ENCODE measurements at places on chromosomes 16 and 17. TPM values are rescaled to one million over a fixed set of nuclear protein-coding genes. Genes with fewer than 3 reads are reported as not detected.

DNA sequence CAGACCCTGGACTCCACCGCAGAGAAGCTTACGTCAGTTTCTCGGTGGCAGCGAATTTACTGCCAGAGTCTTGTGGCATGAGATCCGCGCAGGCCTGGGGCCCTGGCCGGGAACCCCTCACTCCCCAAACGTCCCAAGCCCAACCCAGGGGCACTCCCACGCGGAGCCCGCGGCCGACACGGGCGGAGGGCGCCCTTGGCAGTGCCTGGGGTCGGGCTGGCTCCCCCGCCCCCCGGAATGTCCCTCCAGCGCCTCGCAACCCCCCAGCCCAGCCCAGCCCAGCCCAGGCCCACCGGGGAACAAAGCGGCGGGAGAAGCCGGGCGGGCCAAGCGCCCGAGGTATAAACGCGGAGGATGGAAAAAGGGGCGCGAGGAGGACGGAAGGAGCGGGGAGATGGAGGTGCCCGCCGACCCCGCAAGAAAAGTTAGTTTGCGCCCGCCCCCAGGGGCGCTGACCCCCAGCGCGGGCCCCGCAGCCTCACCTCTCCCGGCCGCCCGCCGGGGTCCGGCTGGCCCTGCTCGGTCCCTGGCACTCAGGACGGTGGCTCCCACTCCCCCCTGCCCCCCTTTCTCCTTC, 330 bp downstream of the CASKIN2 start:
- peak; percentile 75 for DNase-seq

DNA sequence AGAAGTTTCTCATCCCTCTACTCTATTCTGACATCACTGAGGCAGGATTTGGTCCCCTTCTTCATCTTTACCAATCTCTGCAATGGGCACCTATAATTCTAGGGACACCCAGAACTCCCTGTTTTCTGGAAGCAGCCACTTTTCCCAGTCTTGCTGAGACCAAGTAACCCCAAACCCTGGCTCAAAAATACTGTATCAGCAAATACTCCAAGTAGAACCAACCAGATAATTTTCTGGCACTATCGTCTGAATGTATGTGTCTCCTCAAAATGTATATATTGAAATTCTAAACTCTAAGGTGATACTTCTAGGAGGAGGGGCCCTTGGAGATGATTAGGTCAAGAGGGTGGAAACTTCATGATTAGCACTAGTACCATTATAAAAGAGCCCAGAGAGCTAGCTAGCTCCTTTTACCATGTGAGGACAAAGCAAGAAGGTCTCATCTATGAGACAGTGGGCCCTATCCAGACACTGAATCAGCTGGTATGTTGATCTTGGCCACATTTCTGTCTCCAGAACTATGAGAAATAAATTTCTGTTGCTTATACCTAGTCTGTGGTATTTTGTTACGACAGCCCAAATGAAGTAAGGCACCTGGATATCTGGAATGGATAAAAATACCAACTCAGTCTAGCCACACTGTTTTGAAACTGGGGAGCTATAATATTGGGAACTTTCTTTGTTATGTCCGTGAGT, 464.4 kb downstream of the CDH11 start:
- no peak for DNase-seq

DNA sequence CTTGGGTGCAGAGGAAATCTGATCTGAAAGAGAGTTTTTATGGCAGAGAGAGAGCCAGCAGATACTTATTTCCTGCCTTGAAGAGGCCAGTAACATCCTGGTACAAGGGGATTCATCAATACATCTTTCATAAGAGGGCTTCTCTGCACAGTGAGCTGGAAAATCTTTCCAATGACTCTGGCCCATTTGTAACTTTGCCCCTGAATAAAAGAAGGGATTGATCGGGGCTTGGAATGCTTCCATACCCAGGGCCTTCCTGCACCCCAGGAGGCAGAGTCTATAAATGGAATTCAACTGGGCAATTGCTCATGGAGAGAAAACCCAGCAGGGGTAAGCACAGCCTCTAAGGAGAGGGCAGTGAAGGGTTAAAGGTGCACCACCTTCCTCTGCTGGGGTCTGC, 163.3 kb downstream of the XYLT1 start:
- no peak for DNase-seq

GRCh38 chr16:51057102-51057793, 93.8 kb downstream of the SALL1 start:
- no peak for DNase-seq

GRCh38 chr17:41864498-41864835, 756 bp downstream of the KLHL11 start:
- no peak for DNase-seq

The CDRT15L2 gene
- not detected for total RNA-seq

- DNase-seq, result no peak
Measured at GRCh38 chr16:2092256-2092620, 43.5 kb downstream of the PKD1 start.

The TLCD1 gene
- total RNA-seq, result 2.6 TPM

DNA sequence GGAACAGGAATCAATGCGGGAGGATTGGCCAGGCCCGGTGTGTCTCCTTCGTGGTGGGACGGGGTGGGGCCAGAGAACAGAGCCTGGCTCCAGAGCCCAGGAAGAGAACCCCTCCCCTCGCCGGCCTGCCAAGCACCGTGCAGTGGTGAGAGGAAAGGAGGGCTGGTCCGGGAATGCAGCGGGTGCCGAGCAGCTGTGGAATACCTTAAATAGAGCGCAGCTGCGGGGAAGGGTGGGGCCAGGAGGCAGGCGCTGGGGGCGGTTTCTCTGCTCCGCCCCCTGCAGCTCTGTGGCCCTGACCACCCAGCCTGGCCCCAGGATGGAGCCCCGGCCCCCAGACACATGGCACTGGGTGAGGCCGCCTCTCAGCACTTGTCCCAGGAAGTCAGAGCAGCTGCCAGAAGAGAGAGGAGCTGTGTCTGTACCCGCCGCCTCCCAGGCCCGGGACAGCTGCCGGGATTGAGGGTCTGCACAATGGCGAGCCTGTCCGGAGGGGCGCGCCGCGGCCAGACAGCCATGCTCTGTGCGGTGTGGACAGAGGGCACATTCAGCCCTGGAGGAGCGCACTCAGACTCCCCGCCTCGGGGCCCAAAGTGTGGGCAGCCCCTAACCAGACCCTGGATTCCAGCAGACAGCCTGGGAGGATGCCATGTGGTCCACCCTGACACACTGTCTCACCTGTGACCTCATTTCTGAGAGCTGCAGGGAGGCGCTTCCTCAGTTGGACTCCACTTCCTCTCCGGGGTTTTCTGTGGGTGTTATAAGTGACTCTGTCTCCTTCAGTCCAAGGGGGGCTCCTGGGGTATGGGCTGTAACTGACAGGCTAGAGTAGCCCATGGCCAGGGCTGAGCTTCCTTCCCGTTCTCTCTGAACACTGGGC, 268.8 kb downstream of the SEC14L1 start:
- DNase-seq, result peak; percentile 85

DNA sequence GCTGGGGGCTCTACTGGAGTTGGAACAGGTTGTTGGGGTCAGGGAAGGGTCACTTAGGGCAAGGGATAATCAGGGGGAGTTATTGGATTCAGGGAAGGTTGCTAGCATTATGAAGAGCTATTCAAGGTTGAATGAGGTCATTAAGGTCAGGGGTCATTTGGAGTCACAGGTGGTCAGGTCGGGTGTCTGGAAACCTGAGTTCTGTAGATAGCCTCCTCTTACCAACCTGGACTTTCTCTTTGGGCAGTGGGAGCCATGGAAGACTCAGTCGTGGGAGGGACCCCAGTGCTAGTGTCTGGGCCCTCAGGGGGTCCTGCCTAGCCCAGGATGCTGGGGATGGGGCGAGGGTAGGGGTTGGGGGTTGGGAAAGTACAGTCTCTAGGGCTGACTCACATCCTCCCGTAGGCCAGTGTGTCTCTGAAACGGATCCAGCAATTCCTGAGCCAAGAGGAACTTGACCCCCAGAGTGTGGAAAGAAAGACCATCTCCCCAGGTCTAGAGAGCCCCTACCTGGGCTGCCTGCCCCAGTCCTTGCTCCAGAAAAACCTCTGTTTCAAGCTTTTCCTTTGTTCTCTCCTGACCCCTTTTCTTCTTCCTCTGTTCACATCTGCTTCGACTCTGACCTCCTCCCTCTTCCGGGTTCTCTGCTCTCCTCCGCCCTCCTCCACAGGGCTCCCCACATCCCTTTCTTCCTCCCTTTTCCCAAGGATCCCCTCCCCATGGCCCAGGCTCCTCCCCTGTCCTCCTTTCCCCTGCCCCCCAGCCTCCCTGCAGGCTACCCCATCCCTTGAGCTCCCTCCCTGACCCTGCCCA, 33.5 kb downstream of the ABCC3 start:
- DNase-seq, result no peak

DNA sequence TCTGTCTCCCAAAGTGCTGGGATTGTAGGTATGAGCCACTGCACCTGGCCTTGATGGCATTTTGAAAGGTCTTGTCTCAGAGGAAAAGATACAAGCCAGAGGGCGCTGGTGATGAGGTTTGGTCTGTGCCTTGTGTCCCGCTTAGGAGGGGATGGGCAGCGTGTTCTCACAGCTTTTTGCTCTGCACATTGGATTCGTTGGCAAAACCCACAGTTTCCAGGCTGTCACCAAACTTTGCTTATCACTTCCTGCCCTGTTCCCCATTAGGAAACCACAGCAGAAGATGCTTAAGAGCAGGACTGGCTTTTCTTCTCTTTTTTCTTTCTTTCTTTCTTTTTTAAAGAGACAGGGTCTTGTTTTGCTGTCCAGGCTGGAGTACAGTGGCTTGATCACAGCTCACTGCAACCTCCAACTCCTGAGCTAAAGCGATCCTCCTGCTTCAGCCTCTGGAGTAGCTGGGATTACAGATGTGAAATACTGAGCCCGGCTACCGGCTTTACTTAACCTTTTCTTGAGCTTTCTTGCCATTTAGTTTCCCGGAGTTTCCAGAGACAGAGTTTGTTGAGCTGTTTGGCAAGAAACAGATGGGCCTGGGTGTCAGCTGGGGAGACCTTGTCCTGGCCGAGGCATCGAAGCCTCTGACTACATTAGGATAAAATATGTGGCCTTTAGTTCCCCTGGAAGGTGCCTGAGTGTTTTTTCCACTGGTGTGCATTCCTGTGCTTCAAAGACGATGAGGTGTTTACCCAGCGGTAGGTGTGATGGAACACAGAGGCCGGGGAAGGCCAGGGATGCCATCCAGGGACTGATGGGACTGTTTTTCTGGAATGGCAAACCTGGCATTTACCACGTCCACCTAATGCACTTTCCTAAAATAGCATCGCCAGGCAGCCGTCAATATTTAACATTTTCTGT, 112.9 kb downstream of the ABCC1 start:
- DNase-seq, result no peak

GRCh38 chr16:2288726-2289125, 20.8 kb upstream of the RNPS1 start:
- DNase-seq, result no peak

The CD7 gene
- 0.56 TPM for total RNA-seq

- no peak for DNase-seq
Measured at GRCh38 chr16:88710556-88710955, 4.3 kb downstream of the CTU2 start.

DNA sequence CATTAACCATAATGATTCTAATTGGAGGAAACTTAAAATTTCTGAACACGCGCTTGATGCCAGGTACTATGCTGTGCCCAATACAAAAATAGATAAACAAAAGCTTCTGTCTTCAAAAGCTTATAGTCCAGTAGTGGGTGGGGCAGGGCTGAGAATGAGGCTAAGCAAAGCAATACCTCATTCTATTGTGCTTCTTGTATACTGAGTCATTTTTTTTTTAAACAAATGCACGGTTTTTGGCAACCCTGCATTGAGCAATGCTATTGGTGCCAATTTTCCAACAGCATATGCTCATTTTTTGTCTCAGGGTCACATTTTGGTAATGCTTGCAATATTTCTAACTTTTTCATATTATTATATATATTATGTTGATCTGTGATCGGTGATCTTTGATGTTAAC, 34.7 kb upstream of the HNF1B start:
- DNase-seq, result no peak

DNA sequence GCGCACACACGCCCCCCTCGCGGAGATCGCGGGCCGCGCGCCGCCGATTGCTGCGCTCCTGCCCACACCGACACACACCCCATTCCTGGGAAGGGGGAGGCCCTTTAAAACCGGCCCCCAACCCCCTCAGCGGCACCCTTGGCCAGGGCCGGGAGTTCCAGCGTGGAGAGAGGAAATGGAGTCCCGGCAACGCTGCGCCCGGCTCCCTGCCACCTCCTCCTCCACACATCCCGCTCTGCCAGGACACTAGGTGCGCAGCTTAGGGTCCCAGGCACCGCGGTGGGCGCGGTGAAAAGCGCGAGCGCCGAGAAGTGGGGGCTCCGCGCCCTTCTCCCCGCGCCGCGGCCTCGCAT, 397 bp downstream of the CDC42EP4 start:
- peak; percentile 84 for DNase-seq

GRCh38 chr16:50634947-50635346, 46.2 kb downstream of the SNX20 start:
- no peak for DNase-seq

The ALOX15B gene
- 0.60 TPM for total RNA-seq

The SLFN12L gene
- 0.53 TPM for total RNA-seq

- DNase-seq, result no peak
Measured at GRCh38 chr16:63655846-63656245, 1466.0 kb downstream of the CDH11 start.

- DNase-seq, result peak; percentile 54
Measured at GRCh38 chr17:57915985-57916757, 39.0 kb downstream of the CUEDC1 start.

The DHODH gene
- 47.2 TPM for total RNA-seq

- no peak for DNase-seq
Measured at GRCh38 chr16:50668368-50669008, 12.6 kb downstream of the SNX20 start.

DNA sequence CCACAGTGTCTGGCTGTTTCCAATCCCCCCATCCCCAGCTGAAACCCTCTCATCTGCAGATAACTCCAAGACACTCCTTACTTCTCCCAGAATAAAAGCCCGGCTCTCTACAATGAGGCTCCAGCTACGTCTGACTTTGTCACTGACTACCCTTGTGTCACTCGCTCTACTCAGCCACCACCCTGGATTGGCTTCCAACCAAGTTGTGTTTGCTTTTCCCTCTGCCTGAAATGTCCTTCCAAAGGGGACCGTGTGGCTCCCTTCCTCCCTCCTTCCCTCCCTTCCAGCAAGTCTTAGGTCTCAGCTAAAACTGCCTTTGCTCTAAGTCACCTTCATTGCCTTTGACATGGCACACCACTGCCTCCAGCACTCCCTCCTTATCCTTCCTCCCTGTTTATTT, 42.8 kb downstream of the CDH1 start:
- DNase-seq, result no peak

GRCh38 chr17:61926826-61927207, 965 bp downstream of the INTS2 start:
- DNase-seq, result no peak

GRCh38 chr17:76868176-76868668, at the start of gene MGAT5B:
Gene MGAT5B (plus strand): TSS chr17:76868404. CDS start chr17:76869030, 626 bp downstream.
- peak; percentile 85 for DNase-seq

The FOXL1 gene
- 1.3 TPM for total RNA-seq
